ENCODE measurements at places on chromosomes 2 and 18.

DNA sequence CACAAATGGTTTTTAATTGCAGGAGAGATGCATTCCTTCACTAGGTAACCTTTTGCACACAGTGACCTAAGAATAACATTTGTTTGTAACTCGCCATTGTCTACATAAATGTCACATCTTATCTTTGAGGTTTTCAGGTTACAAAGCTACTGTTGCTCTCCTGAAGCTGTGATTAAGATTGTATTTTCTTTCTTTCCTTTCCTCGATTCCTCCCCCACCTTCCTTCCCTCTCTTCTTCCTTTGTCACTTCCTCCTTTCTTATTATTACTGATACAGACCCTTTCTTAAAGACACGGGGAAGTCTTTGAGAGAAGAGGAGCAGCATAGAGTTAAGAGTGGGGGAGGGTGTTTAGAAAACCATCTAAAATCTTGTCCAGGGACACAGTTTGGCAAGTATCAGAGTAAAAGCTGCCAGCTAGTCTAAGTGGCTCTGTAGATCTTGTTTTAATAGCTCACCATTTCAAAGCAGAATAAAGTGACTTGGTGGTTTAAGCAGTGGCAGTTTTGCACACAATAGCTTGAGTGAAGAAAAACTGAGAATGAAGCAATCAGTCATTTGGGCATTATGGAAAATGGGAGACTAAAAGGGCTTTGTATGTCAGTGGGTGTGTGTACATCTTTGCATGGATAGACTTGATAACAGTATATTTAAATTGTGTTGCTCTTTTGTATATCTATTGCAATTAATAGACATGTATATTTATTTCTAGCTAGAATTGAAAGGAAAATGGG, 10.9 kb downstream of the CERS6 start:
- DNase-seq = peak; percentile 54

DNA sequence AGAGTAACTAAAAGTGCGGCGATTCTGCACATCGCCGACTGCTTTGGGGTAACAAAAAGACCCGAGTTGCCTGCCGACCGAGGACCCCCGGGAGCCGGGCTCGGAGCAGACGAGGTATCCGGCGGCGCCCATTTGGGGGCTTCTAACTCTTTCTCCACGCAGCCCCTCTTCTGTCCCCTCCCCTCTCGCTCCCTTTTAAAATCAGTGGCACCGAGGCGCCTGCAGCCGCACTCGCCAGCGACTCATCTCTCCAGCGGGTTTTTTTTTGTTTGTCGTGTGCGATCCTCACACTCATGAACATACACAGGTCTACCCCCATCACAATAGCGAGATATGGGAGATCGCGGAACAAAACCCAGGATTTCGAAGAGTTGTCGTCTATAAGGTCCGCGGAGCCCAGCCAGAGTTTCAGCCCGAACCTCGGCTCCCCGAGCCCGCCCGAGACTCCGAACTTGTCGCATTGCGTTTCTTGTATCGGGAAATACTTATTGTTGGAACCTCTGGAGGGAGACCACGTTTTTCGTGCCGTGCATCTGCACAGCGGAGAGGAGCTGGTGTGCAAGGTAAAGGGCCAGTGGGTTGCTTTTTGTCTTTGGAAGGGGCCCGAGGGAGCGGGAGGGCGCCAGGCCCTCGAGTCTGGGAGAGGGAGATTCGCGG, 1.4 kb downstream of the TRIB2 start:
- peak; percentile 24 for DNase-seq

- DNase-seq = no peak
These were observed 21.7 kb downstream of the ITGAV start for GRCh38 chr2:186611526-186611925.

DNA sequence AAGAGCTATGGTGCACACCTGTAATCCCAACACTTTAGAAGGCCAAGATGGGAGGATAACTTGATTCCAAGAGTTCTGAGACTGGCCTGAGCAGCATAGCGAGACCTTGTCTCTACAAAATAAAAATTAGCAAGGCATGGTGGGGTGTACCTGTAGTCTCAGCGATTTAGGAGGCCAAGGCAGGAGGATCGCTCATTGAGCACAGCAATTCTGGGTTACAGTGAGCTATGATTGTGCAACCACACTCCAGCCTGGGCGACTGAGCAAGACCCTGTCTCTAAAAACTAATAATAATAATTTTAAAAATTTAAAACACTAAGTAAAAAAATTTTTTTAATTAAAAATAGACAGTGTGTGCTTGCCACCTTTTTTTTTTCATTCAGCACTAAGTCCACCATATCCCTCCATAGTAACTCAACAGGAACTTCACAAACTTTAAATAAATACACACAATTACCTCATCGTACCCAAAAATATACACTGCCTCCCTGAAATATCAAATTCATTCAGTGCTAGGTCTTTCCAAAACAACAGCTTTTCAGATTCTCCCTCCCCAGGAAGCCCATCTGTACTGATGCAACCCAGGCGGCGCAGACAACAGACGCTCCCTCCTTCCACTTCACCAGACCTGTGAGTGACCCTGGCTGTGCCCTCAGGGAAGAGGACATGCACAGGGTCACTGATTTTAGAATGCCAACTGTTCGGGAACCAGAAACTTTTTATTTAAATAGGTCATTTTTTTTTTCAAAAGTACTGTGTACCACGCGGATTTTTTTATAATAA, 29.6 kb downstream of the FAM168B start:
- DNase-seq = no peak

DNA sequence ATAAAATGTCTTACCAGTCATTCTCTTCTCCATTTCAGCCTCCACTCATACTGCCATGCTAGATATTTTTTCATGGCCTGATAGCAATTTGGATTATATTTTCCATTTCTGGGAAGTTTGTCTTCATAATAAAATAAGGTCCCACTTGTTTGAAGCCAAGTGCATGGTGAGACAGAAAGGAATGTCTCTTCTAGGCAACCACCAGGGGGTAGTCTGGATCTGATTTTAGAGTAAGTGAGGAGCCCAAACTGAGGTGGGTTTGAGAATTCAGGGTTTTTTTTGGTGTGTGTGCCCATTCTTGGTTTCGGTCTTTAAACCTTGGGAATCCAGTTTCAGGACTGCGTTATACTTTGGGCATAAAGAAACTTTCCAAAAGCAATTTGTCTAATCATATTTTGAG, 315.5 kb downstream of the RPRM start:
- DNase-seq = no peak

DNA sequence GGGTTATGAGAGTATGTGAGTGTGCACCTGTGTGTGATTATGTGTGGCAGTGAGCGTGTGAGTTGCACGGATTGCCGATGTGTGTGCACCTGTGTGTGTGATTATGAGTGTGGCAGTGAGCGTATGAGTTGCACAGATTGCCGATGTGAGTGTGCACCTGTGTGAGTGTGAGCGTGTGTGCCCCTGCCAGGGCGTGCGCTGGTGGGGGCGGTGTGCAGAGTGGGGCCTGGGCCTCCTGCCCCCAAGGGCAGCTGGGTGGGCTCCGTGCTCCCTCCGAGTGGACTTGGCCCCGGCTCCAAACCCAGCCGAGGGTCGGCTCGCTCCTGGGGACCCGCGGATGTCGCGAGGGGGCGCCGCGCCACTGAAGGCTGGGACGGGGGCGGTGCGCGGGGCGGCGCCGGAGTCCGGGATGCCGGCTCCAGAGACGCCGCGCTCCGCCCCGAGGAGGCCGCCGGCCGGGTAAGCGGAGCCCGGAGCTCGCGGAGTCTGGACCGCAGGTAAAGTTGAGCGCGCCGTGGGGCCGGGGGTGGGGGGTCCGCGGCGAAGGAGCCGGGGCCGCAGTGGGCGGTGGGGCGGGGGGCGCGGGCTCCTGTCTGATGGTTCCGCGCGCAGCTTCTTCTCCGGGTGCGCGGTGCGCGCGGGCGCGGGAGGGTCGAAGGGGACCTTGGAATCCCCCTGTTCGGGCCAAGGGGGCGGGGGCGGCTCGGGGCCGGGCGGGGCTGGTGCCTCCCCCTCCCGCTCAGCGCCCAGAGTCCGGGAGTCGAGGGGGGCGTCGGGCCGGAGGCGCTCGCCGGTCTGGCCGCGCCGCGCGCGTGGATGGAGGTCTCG, at the start of gene KCNG2:
TSS of gene KCNG2 (plus strand) at position 421 of the 828 bp plus-strand sequence. CDS start 65,730 bp downstream, outside the sequence.
- no peak for DNase-seq

DNA sequence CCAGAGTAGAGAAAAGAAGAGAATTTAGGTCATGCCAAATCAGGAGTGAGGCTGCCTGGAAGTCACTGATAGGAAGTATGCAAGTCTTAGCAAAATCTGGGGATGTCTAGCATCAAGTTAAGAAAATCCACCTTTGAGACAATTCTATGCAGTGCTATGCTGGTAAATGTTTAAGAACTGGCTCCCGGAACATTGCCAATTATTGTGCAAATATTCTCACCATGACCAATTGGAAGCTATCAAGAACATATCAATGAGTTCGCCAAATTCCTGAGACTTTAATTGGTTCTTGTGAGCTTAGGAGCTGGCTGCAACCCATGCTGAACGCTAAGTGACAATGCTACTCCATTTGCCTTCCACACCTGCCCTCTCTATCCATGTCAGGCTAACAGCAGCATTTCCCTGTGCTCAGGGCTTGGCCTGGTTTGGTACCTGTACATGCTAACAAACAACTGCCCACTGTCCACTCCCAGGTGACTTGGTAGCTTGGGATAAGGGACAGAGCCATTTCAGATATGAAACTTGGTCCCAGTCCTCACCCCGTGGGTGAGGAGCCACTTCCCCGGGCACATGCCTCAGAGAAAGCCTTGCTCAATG, 172.9 kb upstream of the KLHL29 start:
- DNase-seq = no peak

GRCh38 chr2:175914846-175915245, 87.2 kb downstream of the LNPK start:
- no peak for DNase-seq

GRCh38 chr2:65549631-65550030, 117.2 kb upstream of the SPRED2 start:
- DNase-seq = no peak

- no peak for DNase-seq
These were observed 52.1 kb downstream of the SPRED2 start for GRCh38 chr2:65380255-65380654.

DNA sequence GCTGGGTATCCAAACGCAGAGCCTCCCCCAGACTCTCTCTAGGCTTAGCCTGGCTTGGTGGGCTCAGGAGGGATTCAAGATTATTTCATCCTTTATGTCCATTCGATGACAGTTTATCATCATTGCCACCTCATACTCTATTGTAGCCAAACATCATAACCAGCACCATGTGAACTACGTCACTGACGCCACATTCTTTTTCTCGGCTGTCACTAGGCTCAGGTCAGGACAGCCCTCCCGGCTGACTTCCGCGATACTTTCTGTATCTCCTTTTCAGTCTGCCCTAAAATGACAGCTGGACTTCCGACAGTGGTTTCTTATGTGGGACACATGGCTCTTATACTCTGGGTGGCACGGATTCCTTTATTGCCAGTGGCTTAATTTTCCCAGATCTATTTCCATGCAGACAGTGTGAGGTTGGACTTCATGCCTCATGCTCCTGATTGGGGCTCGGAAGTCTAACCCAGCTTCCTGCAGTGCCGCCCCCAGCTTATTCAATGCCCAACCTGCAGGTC, 39.8 kb upstream of the SMIM21 start:
- no peak for DNase-seq

GRCh38 chr18:70507970-70508369, 219.1 kb downstream of the SOCS6 start:
- no peak for DNase-seq

- DNase-seq = no peak
These were observed 136.5 kb downstream of the NR4A2 start for GRCh38 chr2:156196031-156196430.

GRCh38 chr18:39835303-39836030, 2119.6 kb upstream of the PIK3C3 start:
- DNase-seq = no peak

- no peak for DNase-seq
These were observed 20.7 kb upstream of the TTN start for GRCh38 chr2:178827739-178828485.

DNA sequence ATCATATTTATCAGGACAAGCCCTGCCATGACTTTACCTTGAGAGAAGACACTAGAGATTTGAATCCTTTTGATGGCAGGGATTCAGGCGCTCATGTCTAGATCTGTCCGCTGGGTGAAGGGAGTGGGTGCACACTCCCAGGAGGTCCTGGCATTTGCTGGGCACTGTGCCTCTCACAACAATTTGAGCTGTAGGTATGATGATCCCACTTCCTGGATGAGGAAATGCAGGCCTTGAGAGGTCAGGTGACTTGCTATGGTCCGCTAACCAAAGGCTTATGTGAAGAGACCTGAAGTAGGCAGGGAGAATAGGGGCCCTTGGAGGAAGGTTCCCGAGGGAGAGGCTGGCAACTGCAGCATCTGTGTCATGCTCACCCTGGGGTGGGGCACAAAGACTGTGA, 206.1 kb downstream of the HAUS1 start:
- peak; percentile 65 for DNase-seq

GRCh38 chr2:150716186-150716585, 228.7 kb upstream of the RND3 start:
- no peak for DNase-seq

DNA sequence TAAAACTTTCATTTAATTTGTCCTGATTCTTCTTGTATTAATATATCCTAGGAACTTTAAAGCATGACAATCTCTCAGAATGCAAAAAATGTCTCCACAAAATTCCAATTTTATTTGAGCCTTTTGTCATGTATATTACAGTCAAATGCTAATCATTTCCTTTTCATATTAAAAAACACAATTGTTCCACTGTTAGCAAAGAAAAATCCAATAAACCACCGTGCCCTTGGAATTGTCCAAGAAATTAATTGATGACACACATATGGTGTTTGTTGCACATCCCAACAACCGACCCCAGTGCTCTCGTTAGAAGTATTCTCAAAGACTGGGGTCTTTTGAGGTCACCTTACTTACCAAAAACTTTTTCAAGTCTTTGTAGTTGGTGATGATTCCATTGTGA, 28.1 kb downstream of the GFPT1 start:
- no peak for DNase-seq

DNA sequence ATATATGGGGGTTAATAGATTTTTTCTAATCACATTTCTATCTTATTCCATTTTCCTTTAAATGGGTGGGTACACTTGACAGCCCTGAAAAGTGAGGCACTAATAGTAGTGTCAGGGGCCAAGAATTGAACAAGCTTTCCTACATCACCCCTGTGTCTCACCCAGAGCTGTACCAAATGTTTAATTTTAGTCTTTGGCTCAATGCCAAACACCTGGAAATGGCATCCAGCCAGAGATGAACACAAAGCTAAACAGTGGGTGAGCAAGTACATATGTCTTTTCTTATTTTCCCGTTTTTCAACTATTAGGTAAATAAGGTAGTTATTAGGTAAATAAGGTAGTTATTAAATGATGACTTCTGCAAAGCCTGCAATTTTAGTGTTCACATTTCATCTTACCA, 276.3 kb upstream of the ERBB4 start:
- DNase-seq = no peak
